ENCODE measurements at places on chromosomes 13 and 19.
A peak's percentile ranks its signal among the peaks of the same experiment; 100 is the strongest.

- no peaks in the 10 kb centered on the region for H3K27me3 ChIP-seq
- H3K4me1 ChIP-seq = peaks cover 3% of the 10 kb centered on the region
- no peak overlapping the region for H3K4me3 ChIP-seq
- H3K27ac ChIP-seq = peak overlapping the region; percentile 16
These were observed 138.3 kb upstream of the RFC3 start for GRCh38 chr13:33679658-33680012.

- peaks cover 36% of the 10 kb centered on the region for H3K4me1 ChIP-seq
- no peak overlapping the region for H3K4me3 ChIP-seq
- H3K27me3 ChIP-seq = no peaks in the 10 kb centered on the region
- DNase-seq = peak; percentile 60
These were observed 5.2 kb upstream of the ZNF579 start for GRCh38 chr19:55585658-55586339.

GRCh38 chr13:27269114-27269665 lies 1.4 kb upstream of the RASL11A start:
- H3K27me3 ChIP-seq = peaks cover 3% of the 10 kb centered on the region
- H3K27ac ChIP-seq = no peak overlapping the region
- H3K4me3 ChIP-seq = no peak overlapping the region
- no peaks in the 10 kb centered on the region for H3K36me3 ChIP-seq
- DNase-seq = no peak
- peaks cover 14% of the 10 kb centered on the region for H3K4me1 ChIP-seq

DNA sequence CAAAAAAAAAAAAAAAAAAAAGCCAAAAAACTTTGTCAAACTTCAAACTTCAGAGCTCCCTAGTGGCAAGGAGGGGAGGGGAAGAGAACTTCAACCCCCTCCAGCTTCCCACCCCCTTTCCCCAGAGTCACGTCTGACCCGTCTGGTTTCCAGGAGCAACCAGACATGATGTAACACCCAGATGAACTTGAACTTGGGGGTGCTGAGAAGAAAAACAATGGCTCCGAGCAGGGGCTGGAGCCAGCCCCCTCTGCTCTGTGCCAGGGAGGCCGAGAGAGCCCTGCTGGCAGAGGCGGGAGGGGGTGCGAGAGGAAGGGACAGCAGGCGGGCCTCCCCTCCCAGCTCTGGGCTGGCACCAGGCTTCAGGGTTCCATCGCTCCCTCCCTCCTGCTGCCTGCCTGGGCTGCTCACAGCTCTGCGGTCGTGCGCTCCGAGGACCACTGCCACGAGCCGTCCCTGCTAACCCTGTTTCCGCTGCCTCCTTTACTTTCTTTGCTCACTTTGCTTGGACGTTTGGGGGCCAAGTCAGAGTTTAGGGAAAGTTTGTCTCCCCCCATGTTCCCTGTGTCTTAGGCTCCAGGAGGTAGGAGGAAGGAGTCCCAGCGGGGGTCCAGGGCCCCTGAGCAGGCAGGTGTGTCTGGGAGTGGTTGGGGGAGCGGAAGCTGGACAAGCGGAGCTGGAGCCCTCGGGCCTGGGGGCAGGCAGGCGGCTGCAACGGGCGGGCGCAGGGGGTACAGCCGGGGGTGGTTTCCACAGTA lies 11.1 kb downstream of the LYL1 start:
- H3K36me3 ChIP-seq = no peaks in the 10 kb centered on the region
- H3K4me3 ChIP-seq = no peak overlapping the region
- H3K27ac ChIP-seq = no peak overlapping the region
- peaks cover 19% of the 10 kb centered on the region for H3K27me3 ChIP-seq
- no peak for DNase-seq

GRCh38 chr13:98999639-98999952 lies 21.7 kb upstream of the DOCK9 start:
- no peak overlapping the region for H3K27ac ChIP-seq
- peaks cover 33% of the 10 kb centered on the region for H3K4me1 ChIP-seq
- DNase-seq = no peak

DNA sequence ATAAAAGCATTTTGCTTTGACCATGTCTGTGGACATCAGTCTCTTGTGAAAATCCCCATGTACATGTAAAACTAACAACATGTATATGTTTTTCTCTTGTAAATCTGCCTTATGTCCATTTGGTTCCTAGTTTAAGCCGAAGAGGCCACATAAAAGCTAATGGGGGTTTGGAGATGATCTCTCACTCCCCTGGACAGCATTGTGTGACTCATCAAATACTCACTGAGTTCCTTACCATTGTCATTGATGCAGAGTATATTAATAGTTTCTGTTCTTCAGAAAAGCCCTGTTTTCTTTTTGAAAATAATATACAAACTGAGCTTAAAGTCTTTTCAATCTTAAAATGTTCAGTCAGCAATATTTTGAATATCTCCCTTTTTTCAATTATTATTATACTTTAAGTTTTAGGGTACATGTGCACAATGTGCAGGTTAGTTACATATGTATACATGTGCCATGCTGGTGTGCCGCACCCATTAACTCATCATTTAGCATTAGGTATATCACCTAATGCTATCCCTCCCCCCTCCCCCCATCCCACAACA lies 536.7 kb upstream of the HTR2A start:
- no peaks in the 10 kb centered on the region for H3K4me1 ChIP-seq
- no peak for DNase-seq
- H3K36me3 ChIP-seq = no peaks in the 10 kb centered on the region
- no peak overlapping the region for H3K27ac ChIP-seq
- no peak overlapping the region for H3K4me3 ChIP-seq

DNA sequence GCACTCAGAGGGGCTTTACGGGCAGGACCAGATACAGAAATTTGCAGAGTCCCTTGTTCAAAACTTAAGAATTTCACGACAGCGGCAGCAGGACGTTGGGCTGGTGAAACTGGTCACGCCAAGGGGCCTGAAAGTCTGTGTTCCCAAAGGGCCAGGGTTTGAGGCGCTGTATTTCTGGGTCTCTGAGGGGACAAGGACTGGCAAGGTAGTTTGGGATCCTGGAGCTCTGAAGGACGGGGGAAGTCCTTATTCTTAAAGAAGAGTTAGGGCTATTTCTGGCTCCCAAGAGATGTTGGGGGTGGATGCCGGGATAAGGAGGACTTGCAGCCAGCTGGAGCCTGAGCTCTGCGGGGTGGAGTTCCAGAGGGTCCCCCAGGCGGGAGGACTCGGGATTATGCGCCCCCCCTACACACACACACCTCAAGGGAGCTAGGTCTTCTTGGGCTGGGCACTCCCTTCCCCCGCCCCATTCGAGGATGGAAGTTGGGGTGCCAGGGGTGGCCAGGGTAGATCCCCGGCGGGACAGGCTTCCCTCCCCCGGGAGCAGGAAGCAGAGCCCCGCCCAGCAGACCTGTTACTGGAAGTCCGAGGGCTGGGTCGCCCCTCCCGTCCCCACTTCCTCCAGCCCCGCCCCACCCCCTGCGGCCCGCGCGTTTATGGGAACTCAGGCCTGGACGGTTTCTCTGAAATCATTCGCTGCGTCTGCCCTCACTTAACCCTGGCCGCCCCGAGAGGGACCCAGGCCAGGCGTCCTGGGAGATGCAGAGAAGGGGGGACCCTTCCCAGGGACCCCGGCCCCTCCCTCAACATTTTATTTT lies 5.6 kb downstream of the BCL3 start:
- H3K36me3 ChIP-seq = peaks cover 31% of the 10 kb centered on the region
- peaks cover 70% of the 10 kb centered on the region for H3K4me1 ChIP-seq
- H3K27me3 ChIP-seq = no peaks in the 10 kb centered on the region
- peak overlapping the region; percentile 75 for H3K4me3 ChIP-seq
